ENCODE measurements at places on chromosomes 3 and 15.

DNA sequence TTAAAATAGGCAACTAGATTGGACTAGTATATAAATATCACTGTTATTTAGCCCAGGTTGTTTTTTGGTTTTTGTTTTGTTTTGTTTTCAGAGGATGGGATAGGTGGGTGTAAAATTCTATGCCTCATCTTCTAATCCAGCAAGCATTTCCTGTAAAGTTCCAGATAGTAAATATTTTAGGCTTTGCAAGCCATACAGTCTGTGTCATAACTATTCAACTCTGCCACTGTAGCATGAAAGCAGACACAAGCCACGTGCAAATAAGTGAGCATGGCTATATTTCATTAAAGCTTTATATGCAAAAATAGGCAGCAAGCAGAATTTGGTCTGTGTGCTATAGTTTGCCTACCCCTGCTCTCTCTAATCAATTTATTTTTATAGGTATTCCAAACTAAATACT, 657.3 kb upstream of the TGFBR2 start:
- no peak for DNase-seq

DNA sequence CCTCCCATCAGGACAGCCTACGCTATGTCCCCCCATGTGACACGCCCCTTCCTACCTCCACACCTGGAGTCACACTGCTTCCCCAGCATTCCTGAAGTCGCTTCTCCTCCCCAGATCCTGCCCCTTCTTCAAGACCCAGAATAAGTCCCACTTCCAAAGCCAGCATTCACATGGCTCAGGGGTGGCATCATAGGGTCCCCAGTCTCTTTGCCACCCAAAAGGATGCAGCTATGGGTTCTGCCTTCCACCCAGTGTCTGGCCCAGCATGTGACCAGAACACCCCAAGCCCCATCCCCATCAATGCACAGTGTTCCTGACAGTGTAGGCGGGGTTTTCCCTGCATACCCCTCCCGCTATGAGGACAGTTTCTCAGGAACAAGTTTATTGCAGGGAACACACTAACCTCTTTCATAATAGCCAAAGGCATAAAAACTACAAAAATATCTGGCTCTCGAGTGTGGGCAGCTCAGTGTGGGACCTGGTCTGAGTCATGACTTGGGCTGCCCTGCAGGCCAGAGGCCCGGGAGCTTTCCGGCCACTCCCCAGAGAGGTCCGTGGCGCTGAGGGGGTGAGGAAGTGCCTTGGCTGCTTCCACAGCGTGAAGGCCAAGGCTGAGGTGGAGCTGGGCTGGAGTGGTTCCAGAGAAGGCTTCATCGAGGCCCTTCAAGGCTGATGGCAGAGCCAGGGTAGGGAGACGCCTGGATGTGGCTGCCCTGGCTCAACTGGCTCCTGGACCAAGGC, 5.8 kb downstream of the ISLR start:
- peak; percentile 70 for DNase-seq

DNA sequence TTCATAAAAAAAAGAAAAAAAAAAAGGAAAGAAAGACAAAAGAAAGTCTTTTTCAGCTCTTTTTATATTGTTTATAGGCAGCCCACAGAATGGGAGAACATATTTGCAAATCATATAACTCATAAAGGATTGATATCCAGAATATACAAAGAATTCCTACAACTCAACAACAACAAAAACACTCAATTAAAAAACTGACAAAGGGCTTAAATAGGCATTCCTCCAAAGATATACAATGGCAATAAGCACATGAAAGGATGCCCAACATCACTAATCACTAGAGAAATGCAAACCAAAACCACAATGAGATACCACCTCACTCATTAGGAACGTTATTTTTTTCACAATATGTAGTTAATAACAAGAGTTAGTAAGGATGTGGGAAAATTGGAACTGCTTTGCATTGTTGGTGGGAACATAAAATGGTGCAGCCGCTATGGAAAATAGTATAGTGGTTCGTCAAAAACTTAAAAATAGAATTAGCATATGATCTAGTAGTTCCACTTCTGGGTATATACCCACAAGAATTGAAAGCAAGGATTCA, 54.2 kb upstream of the CMTM8 start:
- no peak for DNase-seq

- DNase-seq = peak; percentile 25
Measured at GRCh38 chr3:194323785-194324735, 27.1 kb downstream of the CPN2 start.

DNA sequence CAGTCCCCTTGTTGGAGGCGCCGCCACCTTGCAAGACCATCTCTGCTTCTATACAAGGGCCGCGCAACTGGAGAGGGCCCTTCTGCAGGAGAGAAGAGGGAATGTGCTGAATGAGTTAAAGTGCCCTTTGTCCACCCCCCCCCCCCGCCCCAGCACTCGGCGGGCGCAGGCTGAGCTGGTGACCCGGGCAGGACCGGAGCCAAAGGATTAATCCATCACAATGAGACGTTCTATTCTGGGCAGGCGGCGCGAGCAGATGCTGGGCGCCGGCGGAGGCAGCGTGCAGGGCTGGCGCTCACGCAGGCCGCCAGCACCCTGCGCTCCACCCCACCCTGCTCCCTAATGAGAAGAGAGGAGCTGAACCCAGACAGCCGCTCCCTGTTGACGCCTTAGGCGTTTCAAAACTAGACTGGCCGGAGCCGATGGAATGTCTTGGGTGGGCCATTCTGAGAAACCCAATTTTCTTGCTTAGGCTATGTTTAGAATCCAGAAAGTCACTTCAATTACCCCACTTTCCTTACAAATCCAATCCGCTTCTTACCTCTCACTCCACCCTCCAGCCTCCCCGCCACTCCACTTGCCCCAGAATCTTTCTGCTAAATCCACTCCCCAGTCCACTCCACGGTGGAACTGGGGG, 32.9 kb downstream of the GJD2 start:
- DNase-seq = no peak

DNA sequence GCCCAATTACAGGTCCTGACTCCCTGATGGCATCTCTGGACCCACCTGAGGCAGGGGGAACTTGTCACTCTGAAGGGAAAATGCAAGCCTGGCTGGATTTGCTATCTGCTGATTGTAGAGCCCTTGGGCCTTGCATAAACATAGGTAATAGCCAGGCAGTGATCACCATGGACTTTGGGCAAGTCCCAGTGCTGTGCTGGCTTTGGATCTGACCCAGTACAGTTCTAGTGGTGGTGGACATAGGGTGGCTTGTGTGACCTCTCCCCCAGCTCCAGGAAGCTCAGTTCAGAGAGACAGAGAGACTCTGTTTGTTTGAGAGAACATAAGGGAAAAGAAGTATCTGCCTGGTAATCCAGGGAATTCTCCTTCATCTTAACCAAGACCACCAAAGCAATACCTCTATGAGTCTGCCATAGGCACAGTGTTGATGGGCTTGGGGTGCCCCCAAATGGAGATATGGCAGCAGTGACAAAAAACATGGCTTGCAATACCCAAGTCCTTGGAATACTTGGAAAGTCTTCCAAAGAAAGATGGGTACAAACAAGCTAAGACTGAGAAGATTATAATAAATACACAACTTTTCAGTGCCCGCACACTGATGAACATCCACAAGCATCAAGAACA, 348.5 kb downstream of the PYDC2 start:
- no peak for DNase-seq

DNA sequence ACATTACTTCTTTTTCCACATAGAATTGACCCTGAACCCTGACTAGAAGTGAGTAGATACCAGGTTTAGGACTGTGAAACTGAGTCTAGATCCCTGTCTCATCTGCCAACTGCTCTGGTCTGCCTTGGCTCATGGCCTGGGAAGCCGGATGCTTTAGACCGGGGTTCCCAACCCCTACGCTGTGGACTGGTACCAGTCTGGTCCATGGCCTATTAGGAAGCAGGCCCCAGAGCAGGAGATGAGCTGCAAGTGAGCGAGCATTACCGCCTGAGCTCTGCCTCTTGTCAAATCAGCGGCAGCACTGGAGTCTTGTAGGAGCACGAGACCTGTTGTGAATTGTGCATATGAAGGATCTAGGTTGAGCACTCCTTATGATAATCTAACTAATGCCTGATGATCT, 734.2 kb downstream of the AGBL1 start:
- no peak for DNase-seq

- DNase-seq = peak; percentile 4
Measured at GRCh38 chr3:37603722-37604121, 258.0 kb upstream of the CTDSPL start.

- peak; percentile 7 for DNase-seq
Measured at GRCh38 chr3:8441969-8442559, 59.6 kb upstream of the LMCD1 start.

- DNase-seq = no peak
Measured at GRCh38 chr3:83769791-83770663, 1188.8 kb upstream of the CADM2 start.

DNA sequence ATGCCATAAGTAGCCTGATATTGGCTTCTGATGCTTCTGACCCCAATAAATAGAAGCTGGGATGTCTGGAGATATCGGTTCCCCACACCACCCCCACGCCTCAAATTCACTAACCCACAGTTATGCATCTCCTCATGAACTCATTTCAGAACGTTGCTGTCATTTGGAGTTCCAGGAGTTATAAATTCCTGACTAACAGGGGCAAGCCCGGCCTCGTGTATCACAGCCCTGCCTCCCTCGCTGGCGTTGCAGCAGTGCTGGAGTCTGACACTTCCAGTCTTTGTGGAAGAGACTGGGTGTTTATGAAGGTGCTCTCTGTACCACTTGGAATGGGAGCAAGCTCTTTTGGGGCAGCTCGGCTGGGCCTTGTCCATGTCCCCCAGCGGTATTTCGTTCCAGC, 101.0 kb downstream of the ANP32A start:
- DNase-seq = no peak

DNA sequence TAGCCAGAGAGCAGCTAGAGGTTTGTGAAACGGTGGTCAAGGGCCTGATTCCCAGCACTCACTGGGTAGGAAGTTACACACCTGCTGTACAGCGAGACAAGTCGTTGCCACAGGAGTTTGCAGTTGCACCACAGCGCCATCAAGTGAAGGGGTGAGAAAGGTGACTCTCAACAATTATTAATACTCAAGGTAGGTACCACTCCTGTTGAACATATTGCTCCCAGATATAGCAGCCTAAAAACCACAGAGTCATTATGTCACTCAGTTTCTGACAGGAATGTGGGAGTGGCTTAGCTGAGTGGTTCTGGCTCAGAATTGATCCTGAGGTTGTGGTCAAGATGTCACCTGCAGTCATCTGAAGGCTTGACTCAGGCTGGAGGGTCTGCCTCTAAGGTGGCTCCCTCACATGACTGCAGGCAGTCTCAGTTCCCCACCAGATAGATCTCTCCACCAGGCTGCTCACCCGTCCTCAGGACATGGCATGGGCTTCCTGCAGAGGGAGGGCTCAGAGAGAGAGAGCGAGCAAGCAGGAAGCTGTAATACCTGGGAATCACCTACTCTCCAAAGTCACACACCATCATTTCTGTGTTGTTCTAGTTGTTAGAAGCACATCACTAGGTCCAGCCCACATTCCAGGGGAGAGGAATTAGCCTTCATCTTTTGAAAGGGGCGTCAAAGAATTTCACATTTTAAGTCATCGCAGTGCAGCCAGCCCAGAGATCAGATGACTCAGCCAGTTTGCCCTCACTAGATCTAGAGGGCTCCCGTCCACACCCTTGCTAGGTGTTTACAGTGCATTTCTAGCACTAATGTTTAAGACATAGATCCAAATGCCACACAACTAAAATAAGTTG, 17.0 kb upstream of the ANO10 start:
- DNase-seq = peak; percentile 7

- DNase-seq = no peak
Measured at GRCh38 chr3:12859840-12860239, 18.5 kb upstream of the RPL32 start.

GRCh38 chr3:69505770-69506407, 120.0 kb upstream of the FRMD4B start:
- no peak for DNase-seq

DNA sequence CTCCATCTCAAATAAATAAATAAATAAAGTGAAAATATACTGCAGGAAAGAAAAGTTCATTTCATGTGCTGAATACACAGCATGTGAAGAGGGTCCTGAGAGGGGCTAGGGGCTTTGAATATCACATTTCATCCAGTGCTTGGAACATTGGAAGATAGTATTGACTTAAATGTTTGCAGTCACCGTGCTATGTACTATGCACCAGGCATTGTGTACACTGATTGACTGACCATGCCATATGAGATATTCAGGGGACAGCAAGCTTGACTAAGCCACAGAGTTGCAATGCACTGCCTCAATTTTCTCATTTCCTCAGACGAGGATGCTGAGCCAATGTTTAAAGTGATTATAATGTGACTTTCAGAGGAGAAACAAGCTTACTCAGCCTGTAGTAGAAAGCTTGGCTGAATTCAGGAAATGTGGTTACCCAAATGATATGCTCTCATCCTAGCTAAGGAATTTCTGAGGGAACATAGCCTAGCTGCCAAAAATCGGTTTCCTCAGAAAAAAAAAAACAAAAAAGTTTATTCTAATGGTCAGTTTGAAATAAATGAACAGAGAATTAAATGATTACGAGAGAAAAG, 557.9 kb downstream of the FGF12 start:
- DNase-seq = no peak

DNA sequence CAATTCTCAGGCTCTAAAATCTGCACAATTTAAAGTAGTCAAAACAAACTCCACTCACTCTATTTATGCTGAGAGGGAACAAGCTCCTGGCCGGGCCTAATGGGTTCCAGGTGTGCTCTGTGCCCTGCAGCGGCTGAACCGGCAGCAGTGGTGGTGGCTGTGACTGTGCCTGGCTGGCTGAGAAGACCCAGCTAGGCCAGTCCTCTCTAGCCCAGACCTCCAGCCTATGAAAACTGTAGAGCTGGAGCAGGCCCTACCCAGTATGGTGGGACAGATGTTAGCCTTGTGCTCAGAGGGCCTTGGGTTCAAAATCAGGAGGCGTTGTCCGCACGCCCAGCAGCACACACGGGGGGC, 37.0 kb downstream of the EPHB3 start:
- no peak for DNase-seq

DNA sequence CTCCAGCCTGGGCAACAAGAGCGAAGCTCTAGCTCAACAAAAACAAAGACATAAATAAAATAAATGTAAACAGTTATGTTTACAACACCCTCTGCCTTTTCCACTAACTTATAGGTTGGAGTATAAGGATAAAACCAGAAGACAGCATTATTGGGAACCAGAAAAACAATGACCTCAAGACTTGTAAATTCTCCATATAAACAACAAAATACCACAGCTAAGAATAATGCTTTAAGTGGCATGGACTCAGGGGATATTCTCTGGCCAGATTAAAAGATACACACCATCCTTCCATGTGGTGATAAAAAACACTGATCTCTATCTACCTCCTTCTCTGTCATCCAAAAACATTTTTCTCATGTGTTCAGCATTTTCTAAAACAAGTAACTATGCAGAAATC, 500.6 kb downstream of the MAGI1 start:
- DNase-seq = no peak

- peak; percentile 11 for DNase-seq
Measured at GRCh38 chr3:178112134-178112533, 424.1 kb upstream of the KCNMB2 start.
